ENCODE measurements at places on chromosomes 11 and 22.

DNA sequence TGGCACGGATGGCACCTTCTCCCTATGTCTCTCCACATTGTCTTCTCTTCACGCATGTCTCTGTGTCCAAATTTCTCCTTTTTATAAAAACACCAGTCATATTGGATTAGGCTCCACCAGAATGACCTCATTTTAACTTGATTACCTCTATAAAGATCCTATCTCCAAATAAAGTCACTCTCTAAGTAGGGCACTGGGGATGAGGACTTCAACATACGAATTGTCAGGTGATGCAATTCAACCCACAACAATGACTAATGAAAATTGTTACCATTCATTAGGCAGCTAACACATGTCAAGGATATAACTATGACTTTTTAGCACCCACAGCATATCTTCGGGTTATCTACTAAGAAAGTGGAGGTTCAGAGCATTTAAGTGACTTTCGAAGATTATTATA lies 55.5 kb upstream of the USP47 start:
- peak; percentile 3 for DNase-seq

DNA sequence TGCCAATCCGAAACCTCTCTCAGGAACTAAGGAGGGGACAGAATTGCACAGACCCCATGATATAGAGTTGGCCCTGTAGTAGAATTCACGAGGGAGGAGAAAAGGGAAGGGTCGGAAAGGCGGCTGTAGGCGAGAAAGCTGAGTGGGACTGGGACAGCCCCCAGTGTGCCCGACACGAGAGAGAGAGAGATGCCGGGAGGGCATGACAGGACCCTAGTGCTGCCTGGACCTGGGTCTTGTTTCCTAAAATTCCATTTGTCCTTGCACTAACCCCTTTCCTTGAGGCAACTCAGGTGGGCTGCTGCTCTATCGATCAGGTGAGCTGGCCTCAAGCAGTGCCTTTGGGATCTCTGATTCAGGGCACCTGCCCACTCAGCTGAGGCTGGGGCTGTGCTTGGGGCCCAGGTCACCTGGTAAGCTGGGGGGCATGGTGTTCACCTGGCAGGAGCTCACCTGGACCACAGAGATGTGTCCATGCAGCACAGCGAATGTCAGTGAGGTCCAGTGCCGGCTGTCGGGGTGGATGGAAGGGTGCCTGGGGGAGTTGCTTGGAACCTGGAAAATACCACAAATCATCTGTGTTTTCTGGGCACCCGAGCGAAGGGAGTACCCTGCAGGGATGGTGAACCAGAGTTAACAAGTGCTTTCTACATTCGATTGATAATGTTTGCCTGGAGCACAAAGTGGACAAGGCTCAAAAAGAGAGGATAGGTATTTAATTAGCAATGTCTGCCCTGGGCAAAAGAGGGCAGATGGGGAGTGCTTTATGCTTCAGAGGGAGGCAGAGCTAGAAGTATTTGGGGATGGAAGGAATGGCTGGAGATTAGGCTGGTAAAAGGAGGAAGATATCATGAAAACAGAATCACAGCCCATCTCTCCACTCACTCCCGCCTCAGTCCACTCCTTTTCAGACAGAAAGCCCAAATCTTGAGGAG lies 61.6 kb downstream of the NAT10 start:
- DNase-seq: no peak

DNA sequence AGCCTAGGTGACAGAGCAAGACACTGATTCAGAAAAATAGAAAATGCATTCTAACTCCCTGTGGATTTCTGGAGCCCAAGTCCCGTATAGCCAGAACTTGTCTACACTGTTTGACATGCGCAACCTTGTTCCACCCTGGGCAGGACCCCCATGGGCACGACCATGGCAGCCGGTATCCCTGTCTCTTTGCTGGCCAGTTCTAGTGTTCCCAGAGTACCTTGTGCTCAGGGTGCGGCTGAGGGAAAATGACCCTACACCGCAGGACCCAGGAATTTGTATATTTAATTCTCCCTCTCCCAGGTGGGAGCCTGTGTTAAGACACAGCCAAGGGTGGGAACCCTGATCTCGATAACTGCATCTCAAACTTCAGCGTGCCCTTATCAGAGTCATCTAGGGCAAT lies 36.7 kb upstream of the RIC3 start:
- DNase-seq: no peak

- DNase-seq: peak; percentile 45
Measured at GRCh38 chr11:117070016-117070415, 28.2 kb downstream of the SIK3 start.

DNA sequence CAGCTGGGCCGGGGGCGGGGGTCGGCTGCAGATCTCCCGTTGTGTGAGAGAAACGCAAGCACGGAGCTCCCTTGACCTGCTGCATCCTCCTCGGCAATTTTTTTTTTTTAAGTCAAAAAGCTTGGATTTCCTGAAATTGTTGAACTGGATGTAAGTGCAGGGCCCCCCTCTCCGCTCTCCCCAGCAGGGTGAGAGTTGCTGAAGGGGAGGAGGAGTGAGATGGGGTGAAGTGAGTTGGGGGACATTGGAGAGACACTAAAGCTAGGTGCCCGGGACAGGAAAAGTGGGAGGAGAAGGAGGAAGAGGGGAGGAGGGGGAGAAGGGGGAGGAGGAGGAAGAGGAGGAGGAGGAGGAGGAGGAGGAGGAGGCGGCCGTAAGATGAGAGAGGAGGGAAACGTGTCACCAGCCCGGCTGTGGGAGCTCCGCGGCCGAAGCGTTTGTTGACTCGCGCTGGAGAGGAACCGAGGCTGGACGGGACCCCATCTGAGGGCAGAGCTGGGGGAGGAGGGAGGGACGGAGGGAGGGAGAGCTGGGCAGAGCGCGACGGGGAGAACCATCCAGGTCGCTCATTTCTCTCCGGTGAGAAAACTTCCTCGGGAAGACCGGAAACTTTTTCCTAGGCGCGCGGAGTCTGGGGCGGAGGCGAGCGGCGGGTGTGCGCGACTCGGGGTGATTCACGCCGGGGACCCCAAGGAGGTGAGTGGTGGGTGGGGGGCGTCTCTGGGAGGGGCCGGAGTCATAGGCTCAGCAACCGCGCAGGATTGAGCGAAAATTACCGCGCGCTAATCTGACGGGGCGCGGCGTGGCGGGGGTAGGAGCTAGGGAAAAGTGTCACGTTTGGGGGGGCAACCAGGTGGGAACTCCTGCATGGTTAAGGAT lies 80.2 kb downstream of the PRR5L start:
- peak; percentile 43 for DNase-seq

DNA sequence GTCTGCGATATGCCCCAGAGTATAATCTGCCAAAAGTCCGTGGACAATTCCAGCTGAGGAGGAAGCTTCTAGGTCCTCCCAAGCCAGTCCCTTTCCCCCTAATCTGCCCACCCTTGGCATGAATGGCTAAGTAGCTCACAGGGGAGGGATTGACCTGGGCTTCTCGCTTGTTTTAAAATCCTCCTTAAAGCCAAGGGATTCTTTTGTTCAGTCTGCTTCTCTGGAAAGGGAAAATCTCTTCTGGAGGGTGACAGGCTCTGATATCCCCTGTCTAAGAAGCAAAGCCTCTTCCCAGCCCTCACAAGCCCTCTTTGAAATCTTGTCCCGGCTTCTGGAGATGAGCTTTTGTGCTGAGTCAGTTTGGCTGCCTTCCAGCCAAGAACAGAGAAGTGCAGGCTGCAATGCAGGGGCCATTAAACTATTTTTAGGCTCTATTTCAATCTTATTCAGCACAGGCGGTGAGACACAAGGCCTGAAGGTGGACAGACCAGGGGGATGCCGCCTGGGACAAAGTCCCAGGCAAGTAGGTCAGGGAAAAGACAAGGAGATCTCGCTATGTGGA lies 23.9 kb downstream of the NEFH start:
- peak; percentile 88 for DNase-seq

DNA sequence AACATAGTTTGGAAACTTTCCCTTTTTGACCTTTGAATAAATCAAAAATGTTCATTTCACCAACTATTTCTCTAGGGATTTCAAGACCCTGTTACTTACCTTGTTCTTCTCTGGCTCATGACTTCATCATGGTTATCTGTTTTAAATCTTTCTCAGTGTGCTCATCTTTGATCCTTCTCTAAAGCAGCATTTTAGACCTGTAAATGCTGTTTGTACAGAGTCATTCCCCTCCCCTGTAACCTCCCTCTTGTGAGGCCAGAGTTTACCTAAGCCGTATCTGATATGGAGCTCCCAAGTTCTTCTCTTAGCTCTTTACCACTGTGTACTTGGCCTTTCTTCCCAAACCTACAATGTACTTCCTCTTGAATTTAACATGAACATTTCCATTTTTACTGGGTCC lies 56.0 kb downstream of the ACER3 start:
- DNase-seq: no peak

DNA sequence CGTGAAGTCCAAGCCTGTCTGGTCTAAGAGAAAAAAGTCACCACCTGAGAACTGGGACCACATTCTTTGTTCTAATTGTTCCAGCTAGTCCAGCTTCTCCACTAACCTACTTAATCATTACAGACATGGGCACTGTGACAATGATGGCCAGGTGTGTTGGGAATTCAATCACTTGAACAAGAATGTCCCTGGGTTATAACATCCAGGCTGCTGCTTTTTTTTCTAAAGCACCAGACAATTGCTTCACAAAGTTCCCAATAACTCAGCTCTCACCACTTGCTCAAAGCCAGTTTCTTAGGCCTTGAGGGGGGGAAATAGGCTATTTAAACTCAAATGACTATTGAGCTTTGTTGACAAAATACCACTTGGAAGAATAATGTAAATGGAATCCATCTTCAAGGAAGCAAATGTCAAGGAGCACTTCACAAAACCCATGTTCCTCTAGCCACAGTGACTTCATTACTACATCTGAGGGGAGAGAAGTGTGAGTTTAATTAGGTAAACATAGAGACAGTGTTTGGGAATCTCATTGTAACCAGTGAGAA lies 80.3 kb downstream of the ME3 start:
- peak; percentile 77 for DNase-seq

DNA sequence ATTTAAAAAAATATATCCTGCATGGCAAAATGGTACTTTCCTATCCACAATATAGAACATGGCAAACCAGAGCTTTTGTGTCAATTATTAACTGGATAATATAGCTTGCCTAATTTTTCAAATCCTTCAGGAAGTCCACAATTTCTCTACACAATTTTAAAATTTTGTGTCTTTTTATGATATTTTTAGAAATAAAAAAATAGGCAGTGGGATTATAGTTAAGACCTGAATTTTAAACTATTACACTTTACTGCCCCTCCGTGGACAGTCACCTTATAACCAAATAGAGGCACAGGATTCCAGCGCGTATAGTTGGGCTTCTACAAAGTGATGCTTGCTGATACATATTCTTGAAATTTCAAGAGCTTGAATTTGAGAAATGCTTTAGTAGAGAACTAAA lies 2.1 kb upstream of the DMC1 start:
- peak; percentile 64 for DNase-seq

DNA sequence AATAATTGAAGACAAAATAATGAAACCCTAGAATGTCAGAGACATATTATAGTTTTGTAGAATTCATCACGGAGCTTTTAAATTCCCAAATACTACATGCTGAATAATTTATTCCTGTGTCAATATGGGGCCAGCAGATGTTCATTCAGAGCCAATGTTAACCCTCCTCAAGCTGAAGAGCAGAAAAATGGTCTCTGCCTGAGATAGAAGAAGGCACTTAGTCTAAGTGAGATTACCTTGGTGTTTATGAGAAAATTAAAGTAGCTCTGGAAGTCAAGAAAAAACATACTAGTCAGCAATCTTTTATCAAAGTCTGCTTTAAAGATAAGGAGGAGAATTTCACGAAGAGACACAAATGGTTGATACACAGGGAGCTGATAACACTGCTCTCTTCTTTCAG lies 328.2 kb downstream of the TTC28 start:
- DNase-seq: no peak

DNA sequence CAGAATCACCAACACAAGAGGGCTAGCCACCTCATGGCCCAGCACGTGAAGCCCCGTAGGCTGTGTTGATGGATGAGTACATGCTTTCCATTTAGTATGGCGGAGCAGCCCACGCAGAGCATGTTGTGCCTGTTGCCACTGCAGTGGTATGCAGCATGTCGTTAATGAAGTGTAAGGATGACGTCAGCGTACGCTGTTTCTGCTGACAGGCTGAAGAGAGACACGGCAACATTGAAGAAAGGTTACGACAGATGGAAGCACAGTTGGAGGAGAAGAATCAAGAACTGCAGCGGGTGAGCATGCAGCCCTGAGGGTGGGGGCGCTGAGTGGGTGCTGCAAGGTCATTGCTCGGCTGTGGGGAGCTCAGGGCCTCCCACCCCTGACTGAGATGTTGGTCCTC lies 62.8 kb downstream of the PPFIA1 start:
- DNase-seq: peak; percentile 72

GRCh38 chr11:17929171-17929570 lies 83.7 kb downstream of the SERGEF start:
- DNase-seq: no peak

- DNase-seq: no peak
Measured at GRCh38 chr11:118643995-118644345, 35.5 kb downstream of the TREH start.

GRCh38 chr11:70019576-70020011 lies 58.5 kb upstream of the ANO1 start:
- DNase-seq: peak; percentile 5

GRCh38 chr22:37486224-37486845 lies at the start of gene MFNG:
Gene MFNG, minus strand, starts transcription at chr22:37486384. Its CDS starts 207 bp downstream, at chr22:37486177.
- DNase-seq: peak; percentile 32

DNA sequence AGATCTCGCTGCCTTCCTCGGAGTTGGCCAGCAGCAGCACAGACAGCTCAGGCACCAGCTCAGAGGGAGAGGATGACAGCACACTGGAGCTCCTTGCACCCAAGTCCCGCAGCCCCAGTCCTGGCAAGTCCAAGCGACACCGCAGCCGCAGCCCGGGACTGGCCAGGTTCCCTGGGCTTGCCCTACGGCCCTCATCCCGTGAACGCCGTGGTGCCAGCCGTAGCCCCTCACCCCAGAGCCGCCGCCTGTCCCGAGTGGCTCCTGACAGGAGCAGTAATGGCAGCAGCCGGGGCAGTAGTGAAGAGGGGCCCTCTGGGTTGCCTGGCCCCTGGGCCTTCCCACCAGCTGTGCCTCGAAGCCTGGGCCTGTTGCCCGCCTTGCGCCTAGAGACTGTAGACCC lies 6.4 kb downstream of the PLA2G3 start:
- DNase-seq: no peak

- no peak for DNase-seq
Measured at GRCh38 chr11:10308201-10308954, 3.5 kb downstream of the ADM start.

DNA sequence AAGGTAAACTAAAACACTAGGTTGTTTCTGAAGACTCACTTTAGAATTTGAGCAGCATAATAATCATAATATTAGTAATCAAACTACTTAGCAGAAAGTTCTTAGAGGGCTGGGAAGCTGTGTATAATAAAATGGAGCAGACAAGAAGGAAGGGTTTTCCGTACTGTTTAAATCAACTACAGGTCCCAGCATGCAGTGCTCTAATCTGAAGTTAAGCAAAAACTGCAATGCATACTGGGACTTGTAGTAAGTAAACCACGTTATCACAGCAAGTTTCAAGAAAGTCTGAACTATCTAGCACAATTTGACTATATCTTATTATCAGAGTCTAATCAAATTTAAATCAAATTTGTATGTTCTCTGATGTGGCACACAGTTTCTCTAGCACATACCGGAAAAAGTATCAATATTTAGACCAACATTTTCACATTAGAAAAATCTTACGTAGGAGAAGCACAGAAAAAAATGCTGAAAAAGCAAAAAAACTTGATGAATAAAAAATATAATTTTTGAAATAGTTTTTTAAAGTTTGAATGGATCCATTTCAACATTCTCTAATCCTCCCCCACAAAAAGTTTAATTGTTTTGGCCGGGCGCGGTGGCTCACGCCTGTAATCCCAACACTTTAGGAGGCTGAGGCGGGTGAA lies 8.2 kb downstream of the PHF21A start:
- peak; percentile 55 for DNase-seq

- DNase-seq: no peak
Measured at GRCh38 chr11:1445741-1446445, 40.7 kb downstream of the MOB2 start.
